ENCODE measurements at places on chromosomes 5 and 9.

GRCh38 chr9:70484232-70485130 lies 70.0 kb upstream of the KLF9 start:
- DNase-seq, result no peak

- DNase-seq, result no peak
Observed at GRCh38 chr5:59709346-59709821, 184.1 kb downstream of the PDE4D start.

DNA sequence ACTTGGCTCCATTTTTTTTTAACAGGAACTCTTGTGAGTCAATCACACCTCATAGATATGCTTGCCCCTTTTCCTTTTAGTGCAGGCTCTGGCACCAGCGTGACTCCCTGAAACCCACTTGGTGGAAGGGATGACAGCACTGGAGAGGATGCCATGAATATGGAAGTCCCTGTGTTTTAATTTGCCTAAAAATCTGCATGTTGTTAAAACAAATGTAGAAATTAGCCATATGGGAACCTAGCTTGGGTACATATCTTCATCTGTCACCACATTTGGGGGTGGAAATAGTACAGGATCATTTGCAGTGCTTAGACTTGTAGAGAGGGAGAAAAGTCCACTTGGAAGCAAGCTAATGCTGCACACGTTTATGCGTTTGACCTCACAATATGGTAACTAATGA lies 179.0 kb downstream of the EBF1 start:
- DNase-seq, result no peak

DNA sequence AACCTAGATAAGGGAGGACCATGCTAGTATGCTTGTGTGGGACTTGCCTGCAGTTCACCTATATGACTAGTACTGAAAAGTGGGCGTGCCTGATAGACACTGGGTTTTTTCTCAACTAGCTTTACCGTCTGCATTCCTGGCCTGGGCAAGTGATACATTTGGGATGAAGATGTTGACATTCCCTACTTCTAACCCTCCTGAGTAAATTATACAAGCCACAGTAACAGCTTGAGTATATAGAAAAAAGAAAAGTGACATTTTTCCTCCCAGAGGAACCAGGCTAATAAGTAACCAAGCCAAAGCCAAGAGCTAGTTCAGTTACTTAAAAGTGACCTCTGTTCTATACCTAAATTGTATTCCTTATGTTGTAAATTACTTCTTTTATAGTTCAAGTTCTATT lies 153.8 kb upstream of the CYLC2 start:
- DNase-seq, result no peak

- DNase-seq, result no peak
Observed at GRCh38 chr9:111036429-111036789, 1.9 kb downstream of the LPAR1 start.

DNA sequence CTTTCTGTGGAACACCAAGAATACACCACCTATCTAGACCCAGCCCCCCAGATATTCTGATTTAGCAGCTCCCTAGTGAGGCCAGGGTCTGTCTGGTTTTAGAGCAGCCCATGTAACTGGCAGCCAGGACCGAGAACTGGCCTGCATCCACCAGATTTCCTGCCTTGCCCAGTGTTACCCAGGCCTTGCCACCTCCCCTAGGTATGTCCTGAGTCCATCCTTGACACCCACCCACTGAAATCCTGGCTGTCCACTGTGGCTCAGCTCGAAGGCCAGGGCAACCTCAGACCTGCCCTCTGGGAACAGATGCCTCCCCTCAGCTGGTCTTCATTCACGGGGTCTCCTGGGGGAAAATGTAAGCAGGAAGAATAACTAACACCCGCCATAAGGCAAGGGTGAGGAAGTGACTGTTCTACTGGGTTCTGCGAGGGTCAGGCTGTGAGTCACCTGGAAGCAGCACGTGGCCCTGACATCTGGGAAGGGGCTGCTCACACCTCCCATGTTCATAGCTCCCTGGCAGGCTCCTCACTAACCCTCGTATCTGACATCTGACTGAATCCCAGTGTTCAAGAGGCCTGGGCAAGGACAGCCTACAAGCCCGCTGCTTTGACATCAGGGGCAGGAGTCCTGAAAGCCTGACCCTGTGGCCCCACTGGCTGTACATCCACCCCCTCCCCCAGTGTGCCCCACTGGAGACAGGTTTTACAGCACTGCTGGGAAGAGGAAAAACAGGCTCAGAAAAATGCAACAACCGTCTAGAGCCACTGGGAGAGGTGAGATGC lies 72.7 kb downstream of the SEMA4D start:
- DNase-seq, result no peak
